ENCODE measurements at places on chromosomes 7 and 10. TPM values are rescaled to one million over a fixed set of nuclear protein-coding genes. Genes with fewer than 3 reads are reported as not detected.

DNA sequence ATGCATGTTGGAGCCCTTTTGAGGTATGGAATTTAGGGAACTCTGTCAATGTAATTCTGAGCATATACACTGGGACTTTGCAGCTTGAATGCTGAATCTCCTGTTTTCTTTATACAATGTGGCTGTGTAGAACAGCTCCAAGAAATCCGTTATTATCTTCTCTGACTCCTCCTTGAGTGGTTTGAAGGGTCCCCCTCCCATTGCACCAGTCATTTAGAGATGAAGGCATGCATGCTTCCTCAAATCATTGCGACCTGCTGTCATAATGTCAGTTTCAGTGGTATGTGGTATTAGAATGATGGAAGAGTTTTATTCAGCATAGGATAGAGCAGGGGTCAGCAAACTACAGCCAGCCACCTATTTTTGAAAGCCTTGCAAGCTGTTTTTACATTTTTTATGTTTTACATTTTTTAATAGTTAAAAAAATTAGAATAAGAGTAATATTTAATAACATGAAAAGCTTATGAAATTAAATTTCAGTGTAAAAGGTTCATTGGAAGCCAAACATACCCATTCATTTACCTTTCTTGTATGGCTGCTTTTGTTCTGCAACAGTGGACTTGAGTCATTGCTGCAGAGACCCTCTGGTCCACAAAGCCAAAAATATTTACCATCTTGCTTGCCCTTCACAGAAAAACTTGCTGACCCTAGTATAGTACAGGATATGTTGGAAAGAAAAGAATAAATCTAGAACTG is 8.1 kb downstream of the STK17A start:
- peak; percentile 68 for DNase-seq
- no peaks in the 10 kb centered on the region for H3K27me3 ChIP-seq
- H3K27ac ChIP-seq, result peak overlapping the region; percentile 75
- peak overlapping the region; percentile 28 for H3K4me3 ChIP-seq
- peaks cover 10% of the 10 kb centered on the region for H3K36me3 ChIP-seq

DNA sequence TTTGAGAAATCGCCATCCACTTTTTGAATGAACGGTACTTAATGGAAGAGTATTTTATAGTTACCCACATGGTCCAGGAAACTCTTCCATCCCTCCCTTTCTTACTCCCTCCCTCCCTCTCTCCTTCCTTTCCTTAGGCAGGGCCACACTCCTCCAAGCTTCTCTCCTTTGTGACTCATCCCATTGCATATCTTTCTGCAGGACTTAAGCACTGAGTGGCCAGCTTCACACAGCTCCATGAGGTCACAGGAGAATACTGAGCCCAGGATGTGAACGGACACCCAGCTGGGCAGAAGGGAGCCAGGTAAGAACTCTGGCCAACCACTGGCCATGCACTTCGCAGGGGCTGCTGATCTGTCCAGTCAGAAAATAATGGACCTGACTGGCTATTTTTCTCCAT is 189.7 kb upstream of the ADCY1 start:
- H3K4me3 ChIP-seq, result no peak overlapping the region
- H3K36me3 ChIP-seq, result no peaks in the 10 kb centered on the region
- H3K27ac ChIP-seq, result no peak overlapping the region
- peaks cover 7% of the 10 kb centered on the region for H3K27me3 ChIP-seq
- no peaks in the 10 kb centered on the region for H3K4me1 ChIP-seq

DNA sequence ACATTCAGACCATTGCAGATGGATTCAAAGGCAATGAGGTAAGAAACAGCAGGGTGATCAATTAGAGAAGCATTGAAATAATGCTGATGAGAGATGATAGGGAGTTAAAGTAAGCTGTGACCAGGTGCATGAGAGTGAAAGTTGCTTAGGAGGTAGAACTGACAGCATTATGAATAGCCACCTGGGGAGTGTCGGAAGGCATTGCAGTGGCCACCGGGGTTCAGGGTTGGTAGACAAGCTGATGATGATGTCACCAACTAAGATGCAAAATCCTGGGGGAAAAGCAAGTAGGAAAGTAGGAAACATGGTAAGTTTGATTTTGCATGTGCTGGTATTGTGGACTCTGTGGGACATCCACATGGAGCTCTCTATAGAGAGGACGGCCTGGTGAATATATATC is 211.9 kb upstream of the ETV1 start:
- no peak for DNase-seq
- no peaks in the 10 kb centered on the region for H3K36me3 ChIP-seq
- H3K27ac ChIP-seq, result no peak overlapping the region
- no peaks in the 10 kb centered on the region for H3K4me1 ChIP-seq
- no peaks in the 10 kb centered on the region for H3K27me3 ChIP-seq

The SLC39A12 gene
- not detected for total RNA-seq

DNA sequence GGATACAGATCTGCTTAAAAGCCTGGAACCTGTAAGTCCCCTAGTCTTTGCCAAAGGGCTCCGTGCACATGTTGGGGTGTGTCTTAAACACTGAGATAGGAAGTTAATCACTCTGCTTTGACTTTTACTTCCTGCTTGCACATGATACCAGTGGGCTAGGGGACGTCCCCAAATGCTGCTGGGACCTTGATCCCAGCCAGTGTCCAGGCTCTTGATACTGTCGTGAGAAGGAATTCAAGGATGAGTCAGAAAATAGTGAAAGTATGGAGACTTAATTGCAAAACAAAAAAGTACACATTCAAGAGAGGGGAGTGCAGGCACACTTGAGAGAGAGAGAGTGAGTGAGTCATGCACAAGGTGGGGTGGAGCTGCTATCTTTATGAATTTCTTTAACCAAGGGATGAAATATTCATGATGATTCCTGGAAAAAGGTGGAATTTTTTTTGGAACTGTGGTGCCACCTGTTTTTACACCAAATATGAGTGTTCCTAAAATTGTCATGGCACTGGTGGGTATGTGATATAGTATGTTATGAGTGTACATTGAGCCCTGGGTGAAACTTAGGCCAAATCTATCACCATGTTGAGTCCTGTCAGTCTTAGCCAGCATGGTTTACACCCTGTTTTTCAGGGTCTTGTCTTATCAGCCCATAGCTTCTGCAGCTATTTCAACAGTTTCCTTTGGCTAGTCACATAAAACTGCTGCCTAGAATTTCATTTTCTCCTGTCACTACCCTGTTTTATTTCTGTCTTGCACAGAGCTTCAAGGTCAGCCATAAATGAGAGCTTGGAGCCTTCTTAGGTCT is 88.3 kb upstream of the CYP26C1 start:
- no peaks in the 10 kb centered on the region for H3K27me3 ChIP-seq
- H3K27ac ChIP-seq, result no peak overlapping the region
- H3K4me3 ChIP-seq, result no peak overlapping the region
- no peak for DNase-seq

The GRM8 gene
- total RNA-seq, result not detected

- no peaks in the 10 kb centered on the region for H3K27me3 ChIP-seq
These were observed 60.6 kb upstream of the DNAAF5 start for GRCh38 chr7:665736-666453.

The GPR85 gene
- not detected for total RNA-seq

All from activated CD4-positive, alpha-beta memory T cell treated with anti-CD3 and anti-CD28 coated beads for 36 hours (primary cell).